Dermis blood vessel endothelial cell (primary cell): ENCODE measurements at places on chromosomes 3 and 15.

GRCh38 chr3:3665961-3666640 is 133.1 kb upstream of the LRRN1 start:
- DNase-seq: no peak

DNA sequence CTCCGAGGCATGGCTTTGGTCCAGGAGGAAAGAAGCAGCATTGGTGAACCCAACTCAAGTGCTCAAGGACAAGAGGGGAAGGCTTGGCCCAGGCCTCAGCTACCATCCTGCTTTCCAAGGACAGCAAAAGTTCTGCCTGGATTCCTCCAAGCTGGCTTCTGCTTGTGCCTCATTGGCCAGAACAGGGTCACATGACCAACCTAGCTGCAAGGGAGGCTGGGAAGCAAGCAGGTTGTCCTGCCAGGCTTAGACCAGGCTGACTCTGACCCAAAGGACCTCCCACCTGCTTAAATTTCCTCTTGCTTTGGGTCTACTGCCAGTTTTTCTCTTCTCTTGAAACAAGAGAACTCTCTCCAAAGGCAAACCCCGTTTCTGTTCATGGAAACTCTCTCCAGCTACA is 70.7 kb downstream of the RPN1 start:
- DNase-seq: no peak

DNA sequence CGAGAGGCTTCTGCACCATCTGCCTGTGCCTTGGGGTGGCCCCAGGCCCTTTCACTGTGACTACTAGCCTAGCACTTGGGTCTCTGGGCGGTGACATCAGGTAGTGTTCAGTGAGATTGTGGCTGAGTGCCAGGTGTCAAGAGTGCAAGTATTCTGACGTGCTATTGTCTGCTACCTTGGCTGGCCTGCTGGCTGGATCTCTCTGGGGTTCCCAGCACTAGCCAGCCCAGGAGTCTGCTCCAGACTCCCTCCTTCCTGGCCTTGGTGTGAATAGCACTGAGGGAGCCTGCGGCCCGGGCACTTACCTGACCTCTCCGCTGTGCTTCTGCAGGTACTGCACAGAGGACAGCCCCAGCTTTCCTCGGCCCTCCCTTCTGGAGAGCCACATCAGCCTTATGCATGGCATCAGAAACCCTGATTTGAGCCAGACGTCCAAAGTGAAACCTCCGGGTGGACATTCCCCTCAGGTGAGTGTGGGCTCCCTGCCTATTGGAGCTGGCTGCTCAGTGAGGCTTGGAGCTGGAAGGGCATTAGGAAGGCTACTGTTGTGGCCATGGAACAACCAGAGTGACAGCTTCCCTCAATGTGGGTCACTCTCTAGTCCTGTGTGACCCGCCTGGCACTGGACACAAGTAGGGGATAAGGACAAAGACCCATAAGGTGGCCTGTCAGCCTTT is 17.5 kb upstream of the ALPK3 start:
- DNase-seq: peak; percentile 12

- no peak for DNase-seq
Observed at GRCh38 chr3:78604341-78604740, 1163.5 kb downstream of the ROBO1 start.

- DNase-seq: no peak
Observed at GRCh38 chr3:155254445-155254844, 39.0 kb downstream of the STRIT1 start.

GRCh38 chr15:33243869-33244268 is 49.4 kb upstream of the FMN1 start:
- no peak for DNase-seq

- DNase-seq: no peak
Observed at GRCh38 chr15:29675791-29676301, 146.4 kb downstream of the TJP1 start.

DNA sequence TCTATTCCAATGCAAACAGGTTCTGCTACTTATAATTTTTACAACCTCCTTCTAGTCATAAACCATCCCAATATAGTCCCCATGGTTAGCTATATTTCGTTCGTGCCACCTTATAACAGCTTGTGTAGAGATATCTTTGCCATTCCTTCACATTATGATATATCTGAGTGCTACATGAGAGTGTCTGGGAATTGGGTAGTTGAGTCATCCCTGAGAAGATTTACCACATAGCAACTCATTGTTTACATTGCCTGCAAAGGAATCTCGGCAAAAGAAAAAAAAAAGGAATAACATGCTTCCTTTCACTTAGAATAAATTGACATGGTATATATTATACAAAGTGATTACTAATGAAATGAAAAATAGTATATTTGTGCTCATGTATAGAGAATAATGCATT is 86.0 kb upstream of the VGLL3 start:
- DNase-seq: no peak

DNA sequence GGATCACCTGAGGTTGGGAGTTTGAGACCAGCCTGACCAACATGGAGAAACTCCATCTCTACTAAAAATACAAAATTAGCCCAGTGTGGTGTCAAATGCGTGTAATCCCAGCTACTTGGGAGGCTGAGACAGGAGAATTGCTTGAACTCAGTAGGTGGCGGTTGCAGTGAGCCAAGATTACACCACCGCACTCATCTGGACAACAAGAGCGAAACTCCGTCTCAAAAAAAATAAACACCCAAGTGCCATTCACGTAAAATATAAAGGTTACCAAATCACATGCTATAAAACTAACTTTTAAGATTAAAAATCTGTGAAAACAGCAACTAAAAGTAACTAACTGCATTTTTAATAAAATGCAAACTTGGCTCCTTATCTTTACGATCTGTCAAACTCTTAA is 8.9 kb downstream of the TRIM59 start:
- no peak for DNase-seq

GRCh38 chr15:66933932-66934867 is 131.2 kb upstream of the SMAD3 start:
- DNase-seq: no peak

GRCh38 chr15:96687388-96688107 is 357.0 kb downstream of the NR2F2 start:
- peak; percentile 2 for DNase-seq

DNA sequence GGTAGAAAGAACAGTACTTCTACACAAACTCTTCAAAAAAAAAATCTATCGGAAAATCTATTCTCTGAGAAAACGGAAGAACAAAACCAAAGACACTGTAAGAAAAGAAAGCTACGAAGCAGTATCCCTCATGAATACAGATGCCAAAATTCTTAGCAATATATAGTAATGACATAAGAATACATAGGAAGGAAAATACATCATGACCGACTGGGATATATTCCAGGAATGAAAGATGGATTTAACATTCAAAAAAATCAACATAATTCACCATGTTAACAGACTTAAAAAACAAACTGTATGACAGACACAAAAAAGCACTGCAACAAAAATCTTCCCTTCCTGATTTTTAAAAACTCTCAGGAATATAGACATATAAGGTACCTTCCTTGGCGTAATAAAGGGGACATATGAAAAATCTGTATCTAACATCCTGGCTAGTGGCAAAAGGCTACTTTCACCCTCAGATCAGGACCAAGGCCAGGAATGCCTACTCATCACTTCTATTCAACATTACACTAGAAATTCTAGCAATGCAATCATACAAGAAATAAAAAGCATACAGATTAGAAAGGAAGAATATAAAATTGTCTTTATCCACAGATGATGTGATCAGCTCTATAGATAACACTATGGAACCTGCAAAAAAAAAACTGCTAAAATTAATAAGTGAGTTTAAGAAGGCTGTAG is 77.6 kb upstream of the XXYLT1 start:
- no peak for DNase-seq

DNA sequence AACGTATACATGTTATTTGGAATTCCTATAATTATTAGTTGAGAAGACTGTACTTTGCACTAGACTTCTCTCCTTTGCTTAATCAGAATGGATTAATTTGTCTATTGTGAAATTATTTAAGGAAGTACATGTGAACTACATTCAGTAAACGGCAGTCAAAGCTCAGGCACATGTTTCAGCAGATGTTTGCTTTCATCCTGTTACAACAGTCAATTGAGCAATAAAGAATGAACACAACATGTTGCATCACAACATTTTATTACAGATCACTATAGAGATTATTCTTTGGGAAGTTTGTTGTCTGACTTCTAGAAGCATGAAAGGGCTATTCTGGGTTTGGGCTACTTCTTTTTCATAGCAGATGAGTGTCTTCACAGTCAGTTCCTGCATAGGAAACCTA is 39.2 kb downstream of the RAB27A start:
- DNase-seq: no peak

DNA sequence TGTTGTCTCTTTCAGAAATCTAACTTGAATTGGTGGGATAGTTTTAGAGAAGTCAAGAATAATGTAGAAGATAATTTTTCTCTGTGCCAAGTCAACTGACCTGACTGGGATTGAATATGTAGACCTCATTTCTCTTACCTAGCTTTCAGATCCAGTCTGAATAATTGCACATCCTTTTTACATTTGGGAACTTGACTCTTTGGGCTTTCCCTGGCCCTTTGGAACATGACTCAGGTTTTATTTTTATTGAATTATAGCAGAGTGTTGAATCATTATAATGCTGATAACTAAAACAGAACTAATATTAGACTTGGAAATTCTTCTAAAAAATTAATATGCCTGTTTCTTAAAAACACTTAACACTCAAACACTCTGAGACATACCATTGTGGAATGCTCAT is 76.5 kb downstream of the PFN2 start:
- DNase-seq: no peak

DNA sequence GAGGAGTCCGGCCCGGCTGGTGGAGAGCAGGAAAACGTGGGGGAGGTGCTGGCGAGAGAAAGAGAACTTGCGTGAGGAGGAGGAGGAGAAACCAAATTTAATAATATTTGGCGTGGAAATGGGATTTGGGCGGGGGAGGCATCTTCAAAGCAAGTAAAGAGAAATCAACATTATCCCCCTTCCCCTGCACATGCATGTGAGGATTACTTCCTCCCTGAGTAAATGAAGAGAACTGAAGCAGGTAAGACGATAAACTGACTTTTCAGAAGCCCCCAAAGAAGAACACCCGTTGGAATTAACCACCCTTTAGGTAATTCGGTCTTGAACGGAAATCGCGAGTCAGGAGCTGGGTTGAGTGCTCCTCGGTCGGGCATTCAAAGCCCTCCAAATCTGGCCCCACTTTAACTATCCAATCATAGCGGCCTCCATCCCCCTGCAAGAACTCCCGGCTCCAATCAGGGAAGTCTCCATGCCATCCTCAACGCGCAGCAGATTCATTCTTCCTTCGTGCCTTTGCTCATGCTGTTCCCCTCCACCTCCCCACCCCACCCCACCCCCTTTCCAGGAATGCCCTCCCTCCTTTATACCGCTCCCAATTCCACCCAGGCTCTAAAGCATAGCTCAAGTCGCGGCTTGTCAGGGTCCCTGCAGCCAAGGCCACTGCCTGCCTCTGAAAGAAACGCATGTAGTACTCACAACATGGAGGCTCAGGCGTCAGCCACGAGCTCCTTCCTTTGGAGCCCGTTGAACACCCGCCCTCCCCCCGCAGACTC is 545 bp upstream of the RFX7 start:
- DNase-seq: peak; percentile 68

DNA sequence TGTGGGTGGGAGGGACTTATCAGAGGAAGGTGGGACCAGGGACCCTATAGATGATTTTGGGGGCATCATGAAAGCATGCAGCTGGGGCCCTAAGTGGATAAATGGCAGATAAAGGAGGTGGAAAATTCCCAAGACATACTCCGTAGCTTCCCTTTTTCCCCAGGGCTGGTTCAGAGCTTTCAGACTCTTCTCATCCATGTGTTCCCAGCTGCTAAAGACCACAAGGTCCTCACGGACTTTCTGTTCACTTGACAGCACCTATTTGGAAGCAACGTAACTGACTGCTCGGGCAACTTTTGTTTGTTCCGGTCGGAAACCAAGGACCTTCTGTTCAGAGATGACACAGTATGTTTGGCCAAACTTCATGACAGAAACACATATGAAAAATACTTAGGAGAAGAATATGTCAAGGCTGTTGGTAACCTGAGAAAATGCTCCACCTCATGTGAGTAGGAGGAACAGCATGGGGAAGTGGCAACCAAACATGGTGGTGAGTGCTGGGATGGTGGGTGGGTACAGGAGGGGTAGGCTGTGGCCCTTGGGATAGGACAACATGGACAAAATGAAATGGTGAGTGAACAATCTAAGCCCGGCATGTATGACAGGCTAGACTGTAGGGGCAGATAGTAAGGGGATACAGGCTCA is 28.7 kb upstream of the SRPRB start:
- no peak for DNase-seq

DNA sequence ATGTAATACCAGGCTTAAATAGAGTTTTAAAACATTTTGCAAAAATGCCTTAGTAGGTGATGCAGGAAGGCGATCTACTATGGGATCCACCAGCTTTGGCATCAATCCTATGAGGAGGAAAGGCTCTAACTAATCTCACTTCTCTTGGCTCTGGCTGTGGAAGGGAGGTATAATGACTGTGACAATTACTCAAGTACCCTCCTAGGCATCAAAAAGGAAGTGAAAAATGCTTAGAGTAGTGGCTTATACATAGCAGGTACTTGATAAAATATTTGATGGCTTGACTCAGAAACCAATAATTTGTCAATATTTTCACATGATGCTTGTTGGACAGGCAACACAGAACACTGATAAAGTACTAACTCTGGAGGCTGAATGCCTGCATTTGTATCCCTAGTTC is 34.1 kb upstream of the SERPINI2 start:
- no peak for DNase-seq

- DNase-seq: no peak
Observed at GRCh38 chr15:91866371-91866905, 12.9 kb downstream of the SLCO3A1 start.

DNA sequence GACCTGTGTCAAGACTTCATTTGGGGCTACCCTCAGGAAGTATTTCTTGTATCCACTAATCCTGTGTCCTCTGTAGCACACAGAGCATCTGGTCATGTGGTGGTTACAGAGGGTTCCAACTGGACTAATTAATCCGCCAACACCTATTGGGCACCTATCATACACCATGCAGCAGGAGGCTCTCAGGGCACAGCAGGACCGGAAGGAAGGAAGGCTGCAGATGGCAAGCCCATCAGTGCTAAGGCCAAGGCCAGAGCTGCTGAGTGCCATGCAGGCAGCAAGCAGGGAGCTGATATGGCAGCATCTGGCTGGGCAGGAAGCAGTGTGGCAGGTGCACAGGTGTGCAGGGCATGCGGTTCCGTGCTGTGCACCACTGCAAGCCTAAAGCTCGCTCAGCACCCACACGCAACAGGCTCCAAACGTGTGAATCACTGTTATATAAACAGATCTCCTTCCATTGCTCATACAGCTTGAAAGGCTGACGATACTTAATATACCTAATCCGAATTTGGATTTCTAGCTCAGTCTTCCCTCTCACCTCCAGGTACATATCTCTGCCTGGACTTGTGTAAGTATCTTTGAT is 64.4 kb upstream of the SNRPA1 start:
- no peak for DNase-seq
